Activated CD4-positive, alpha-beta T cell treated with anti-CD3 and anti-CD28 coated beads, Interleukin-2, amount 10 ng/mL, durations not matched to agents 7 days and 5 days (primary cell): ENCODE measurements at places on chromosomes 13 and 19.

GRCh38 chr19:21474671-21475181, 30.7 kb upstream of the ZNF429 start:
- DNase-seq, result peak; percentile 83
- H3K36me3 ChIP-seq, result peaks cover 6% of the 10 kb centered on the region
- peak overlapping the region; percentile 69 for H3K4me3 ChIP-seq
- peak overlapping the region; percentile 82 for H3K27ac ChIP-seq

- H3K27ac ChIP-seq, result no peak within 1 kb of the TSS
- H3K4me1 ChIP-seq, result no peaks in the 10 kb centered on the region
- no peak within 1 kb of the TSS for H3K4me3 ChIP-seq
- no peaks in the 10 kb centered on the region for H3K36me3 ChIP-seq
- H3K27me3 ChIP-seq, result peaks cover 33% of the 10 kb centered on the region
- DNase-seq, result no peak
These were observed at the start of gene ZNF536 for GRCh38 chr19:30371960-30372824. Gene ZNF536 (plus strand): TSS chr19:30372384. CDS start chr19:30443563, 71,179 bp downstream.

DNA sequence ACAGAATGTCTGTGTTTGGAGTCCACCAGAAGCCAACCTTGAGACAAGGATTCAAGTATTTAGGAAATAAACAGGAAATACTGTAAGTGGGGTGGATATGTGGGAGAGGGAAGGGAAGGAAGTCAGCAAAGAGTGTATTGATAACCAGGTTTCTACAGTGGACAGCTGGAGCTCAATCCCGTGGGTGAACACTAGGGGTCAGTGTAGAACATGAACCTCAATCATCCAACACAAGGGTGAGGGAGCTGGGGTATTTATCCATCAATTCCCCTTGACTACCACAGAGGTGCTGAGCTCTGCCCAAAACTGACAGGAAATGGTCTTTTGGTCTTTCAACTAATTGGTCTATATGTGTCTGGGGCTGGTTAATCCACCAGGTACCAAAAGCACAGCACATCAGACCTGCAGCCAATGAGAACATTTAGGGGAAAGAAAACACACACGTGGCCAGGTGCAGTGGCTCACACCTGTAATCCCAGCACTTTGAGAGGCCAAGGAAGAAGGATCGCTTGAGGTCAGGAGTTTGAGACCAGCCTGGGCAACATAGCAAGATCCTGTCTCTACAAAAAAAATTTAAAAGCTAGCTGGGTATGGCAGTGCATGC, 5.6 kb upstream of the SYDE1 start:
- peaks cover 3% of the 10 kb centered on the region for H3K4me1 ChIP-seq
- peaks cover 11% of the 10 kb centered on the region for H3K27me3 ChIP-seq
- no peak overlapping the region for H3K27ac ChIP-seq
- H3K4me3 ChIP-seq, result no peak overlapping the region
- peaks cover 1% of the 10 kb centered on the region for H3K36me3 ChIP-seq

- peaks cover 73% of the 10 kb centered on the region for H3K4me1 ChIP-seq
- no peaks in the 10 kb centered on the region for H3K27me3 ChIP-seq
- peaks cover 11% of the 10 kb centered on the region for H3K36me3 ChIP-seq
- H3K27ac ChIP-seq, result peak overlapping the region; percentile 96
- no peak for DNase-seq
These were observed 125.1 kb downstream of the AKAP11 start for GRCh38 chr13:42396901-42397655.

- H3K36me3 ChIP-seq, result no peaks in the 10 kb centered on the region
- H3K27ac ChIP-seq, result no peak overlapping the region
- peaks cover 1% of the 10 kb centered on the region for H3K4me1 ChIP-seq
- no peak overlapping the region for H3K4me3 ChIP-seq
- no peaks in the 10 kb centered on the region for H3K27me3 ChIP-seq
These were observed 50.4 kb downstream of the TEX29 start for GRCh38 chr13:111370570-111371535.
